Regular cardiac myocyte (primary cell): ENCODE measurements at places on chromosomes 11 and 22. TPM values are rescaled to one million over a fixed set of nuclear protein-coding genes. Genes with fewer than 3 reads are reported as not detected.

The RBMXL2 gene
- under 0.01 TPM in 1 of 2 replicates, not detected in the other for total RNA-seq

The CCDC73 gene
- not detected in 2 replicates for total RNA-seq

The EMID1 gene
- total RNA-seq: 0.28 TPM in 1 of 2 replicates, not detected in the other

The TNNI2 gene
- not detected in 2 replicates for total RNA-seq

The TREH gene
- total RNA-seq: not detected in 2 replicates

The RIBC2 gene
- 0.28 and 3.1 TPM in 2 replicates for total RNA-seq

The LRRC32 gene
- total RNA-seq: 57.8 and 62.5 TPM in 2 replicates

The SEC14L6 gene
- total RNA-seq: 0.28 TPM in 1 of 2 replicates, not detected in the other

The PRSS23 gene
- total RNA-seq: 342 and 575 TPM in 2 replicates

The GRIK4 gene
- total RNA-seq: under 0.01 TPM in 1 of 2 replicates, not detected in the other

The ACER3 gene
- total RNA-seq: 6.2 and 18.8 TPM in 2 replicates

The RAB3IL1 gene
- total RNA-seq: 1.9 and 6.5 TPM in 2 replicates

The CSF2RB gene
- 1.3 and 4.5 TPM in 2 replicates for total RNA-seq

The SLC37A2 gene
- 0.56 and 1.3 TPM in 2 replicates for total RNA-seq

The DEUP1 gene
- total RNA-seq: not detected in 2 replicates

The OOSP1 gene
- not detected in 2 replicates for total RNA-seq

The C22orf15 gene
- 0.19 and 1.1 TPM in 2 replicates for total RNA-seq

The OSM gene
- not detected in 2 replicates for total RNA-seq

The LINC01488 gene
- under 0.01 TPM in 1 of 2 replicates, not detected in the other for total RNA-seq

The PATE2 gene
- 0.38 TPM in 1 of 2 replicates, not detected in the other for total RNA-seq

The KRTAP5-1 gene
- total RNA-seq: not detected in 2 replicates

The SORL1 gene
- total RNA-seq: 1.7 and 5.2 TPM in 2 replicates

The TMPRSS13 gene
- total RNA-seq: not detected in 2 replicates

The OR8B12 gene
- not detected in 2 replicates for total RNA-seq

The SLC5A12 gene
- total RNA-seq: not detected in 2 replicates

The CDC42EP1 gene
- total RNA-seq: 9.6 and 9.8 TPM in 2 replicates

The HPX gene
- total RNA-seq: 0.38 and 0.85 TPM in 2 replicates

The ANO9 gene
- not detected in 2 replicates for total RNA-seq

The FZD4 gene
- 49.6 and 52.0 TPM in 2 replicates for total RNA-seq

The MSANTD4 gene
- total RNA-seq: 29.9 and 56.7 TPM in 2 replicates

The JOSD1 gene
- total RNA-seq: 55.4 and 74.7 TPM in 2 replicates

The OR9Q1 gene
- not detected in 2 replicates for total RNA-seq

The OR8G1 gene
- total RNA-seq: not detected in 2 replicates

The KRTAP5-8 gene
- total RNA-seq: not detected in 2 replicates

The HTR3B gene
- not detected in 2 replicates for total RNA-seq

The GALNT18 gene
- 4.4 and 10.4 TPM in 2 replicates for total RNA-seq

The C11orf42 gene
- not detected in 2 replicates for total RNA-seq

The TTLL1 gene
- 9.8 and 16.6 TPM in 2 replicates for total RNA-seq

The AQP11 gene
- 1.2 and 2.3 TPM in 2 replicates for total RNA-seq

The TBX1 gene
- under 0.01 and 0.85 TPM in 2 replicates for total RNA-seq

The SPON1 gene
- 0.19 and 0.85 TPM in 2 replicates for total RNA-seq

The NEFH gene
- total RNA-seq: under 0.01 and 1.7 TPM in 2 replicates

The MS4A2 gene
- not detected in 2 replicates for total RNA-seq

The GGTLC3 gene
- total RNA-seq: not detected in 2 replicates

The SAA4 gene
- not detected in 2 replicates for total RNA-seq

The ZC3H7B gene
- 47.9 and 56.4 TPM in 2 replicates for total RNA-seq
